ENCODE measurements at places on chromosomes 5 and 9.
A peak's percentile ranks its signal among the peaks of the same experiment; 100 is the strongest.

DNA sequence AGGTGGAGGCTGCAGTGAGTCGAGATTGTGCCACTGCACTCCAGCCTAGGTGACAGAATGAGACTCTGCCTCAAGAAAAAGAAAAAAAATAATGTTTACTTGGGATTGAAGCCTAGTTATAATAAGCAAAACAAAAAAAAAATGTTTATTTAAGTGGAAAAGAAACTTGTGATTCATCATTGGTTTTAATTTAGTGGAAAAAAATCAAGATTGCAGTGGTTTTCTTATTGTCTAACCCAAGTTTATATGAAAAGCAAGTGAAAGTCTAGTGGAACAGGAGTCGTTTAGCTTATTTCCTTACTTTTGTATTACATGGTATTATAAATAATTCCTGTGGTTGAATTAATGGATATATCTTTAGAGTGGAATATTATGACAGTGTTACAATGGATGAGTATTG lies 8.4 kb downstream of the CNOT8 start:
- no peak for DNase-seq

GRCh38 chr9:3035579-3036332 lies 191.9 kb upstream of the PUM3 start:
- DNase-seq = no peak

GRCh38 chr5:109692852-109693251 lies 3.1 kb downstream of the MAN2A1 start:
- DNase-seq = no peak

DNA sequence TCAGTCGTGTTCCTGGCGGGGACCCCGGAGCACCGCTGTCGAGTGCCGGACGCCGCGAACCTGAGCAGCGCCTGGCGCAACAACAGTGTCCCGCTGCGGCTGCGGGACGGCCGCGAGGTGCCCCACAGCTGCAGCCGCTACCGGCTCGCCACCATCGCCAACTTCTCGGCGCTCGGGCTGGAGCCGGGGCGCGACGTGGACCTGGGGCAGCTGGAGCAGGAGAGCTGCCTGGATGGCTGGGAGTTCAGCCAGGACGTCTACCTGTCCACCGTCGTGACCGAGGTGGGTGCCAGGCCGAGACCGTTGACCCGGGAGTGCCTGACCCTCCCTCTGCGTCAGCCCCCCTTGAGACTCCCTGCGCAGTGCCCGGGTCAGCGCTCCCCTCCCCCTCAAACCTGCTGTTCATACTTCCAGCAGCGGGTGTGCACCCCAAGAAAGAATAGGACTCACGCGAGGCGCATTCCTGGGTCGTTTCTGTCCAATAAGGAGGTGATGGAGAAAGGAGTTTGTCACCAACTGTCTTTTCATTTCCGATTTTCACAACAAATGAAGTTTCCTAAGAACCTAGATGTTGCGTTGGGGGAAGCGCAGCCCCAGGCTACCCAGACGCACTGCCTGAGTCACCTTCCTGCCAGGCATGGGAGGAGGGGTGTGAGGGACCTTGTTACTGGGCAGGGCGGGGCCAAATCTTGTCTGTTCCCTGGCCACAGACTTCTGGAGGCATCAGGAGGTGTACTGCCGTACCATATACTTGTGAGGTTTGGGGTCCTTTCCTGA lies 722 bp downstream of the SLC22A4 start:
- peak; percentile 70 for DNase-seq

- DNase-seq = no peak
Measured at GRCh38 chr5:87539839-87540238, 127.1 kb upstream of the CCNH start.

GRCh38 chr5:83197326-83197967 lies 120.1 kb downstream of the XRCC4 start:
- no peak for DNase-seq

- DNase-seq = no peak
Measured at GRCh38 chr9:96399325-96399633, 15.8 kb upstream of the SLC35D2 start.

Data from Right ventricle myocardium superior (tissue), 1 donor.